ENCODE measurements at places on chromosomes 7 and 10.

GRCh38 chr10:5835446-5836095, 22.3 kb upstream of the GDI2 start:
- DNase-seq, result no peak

DNA sequence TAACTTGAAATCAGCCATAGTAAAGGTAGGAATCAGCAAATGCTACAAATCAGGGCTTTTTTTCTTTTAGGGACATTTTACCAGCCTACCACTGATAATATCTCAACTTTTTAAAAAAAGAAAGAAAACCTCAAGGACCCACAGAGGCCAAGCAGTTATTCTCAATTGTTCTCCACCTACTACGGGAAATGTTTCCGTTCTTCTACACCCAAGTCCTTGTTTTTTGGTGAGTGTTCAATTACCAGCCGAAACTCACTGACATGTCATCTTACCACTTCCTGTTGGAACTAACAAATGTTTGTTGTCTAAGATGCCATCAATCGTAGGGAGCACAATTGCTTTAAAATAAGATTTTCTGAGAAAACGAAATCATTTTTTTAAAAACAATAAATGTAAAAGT, 50.2 kb upstream of the CDK1 start:
- DNase-seq, result no peak

- no peak for DNase-seq
Measured at GRCh38 chr7:935164-935873, 19.2 kb downstream of the ADAP1 start.

DNA sequence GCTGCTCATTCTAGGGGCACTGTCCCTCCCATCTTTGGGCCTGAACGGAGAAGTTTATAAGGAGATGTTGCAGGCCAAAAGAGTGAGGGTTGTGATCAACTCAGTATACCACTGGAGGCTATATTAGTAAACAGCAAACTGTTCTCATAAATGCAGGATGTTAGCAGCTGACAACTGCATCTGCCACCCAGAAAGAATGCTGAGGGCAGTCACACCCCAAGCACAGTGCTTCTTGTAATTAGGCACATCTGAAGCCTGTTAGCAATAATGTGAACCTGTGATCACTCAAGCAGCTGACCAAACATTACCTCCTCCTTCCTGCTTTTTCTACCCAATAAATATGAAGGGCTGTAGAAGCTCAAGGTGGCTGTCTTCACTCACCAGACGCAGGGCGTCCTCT, 38.4 kb upstream of the ZNF138 start:
- DNase-seq, result peak; percentile 26

DNA sequence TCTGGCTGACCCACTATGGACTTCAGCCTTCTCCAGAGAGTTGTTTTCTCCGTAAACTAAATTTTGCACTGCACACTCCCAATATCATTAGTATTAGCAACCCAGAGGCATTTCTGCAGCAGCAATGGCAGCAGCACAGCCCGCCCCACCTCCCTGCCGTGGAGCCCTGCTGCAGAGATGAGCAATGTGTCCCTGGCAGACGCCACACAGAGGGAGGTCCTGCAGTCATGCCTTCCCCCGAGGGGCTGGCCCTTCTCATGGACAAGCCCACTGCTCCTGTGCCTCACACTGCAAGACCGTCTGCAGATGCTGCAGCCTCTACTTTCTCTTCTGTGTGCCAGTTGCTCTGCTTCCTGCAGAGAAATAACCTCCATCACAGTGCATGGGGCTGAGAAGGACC, 393.4 kb upstream of the MKI67 start:
- no peak for DNase-seq

- DNase-seq, result peak; percentile 21
Measured at GRCh38 chr10:13681095-13681494, 94.3 kb downstream of the PRPF18 start.

GRCh38 chr10:126880926-126881325, 24.3 kb upstream of the DOCK1 start:
- no peak for DNase-seq

DNA sequence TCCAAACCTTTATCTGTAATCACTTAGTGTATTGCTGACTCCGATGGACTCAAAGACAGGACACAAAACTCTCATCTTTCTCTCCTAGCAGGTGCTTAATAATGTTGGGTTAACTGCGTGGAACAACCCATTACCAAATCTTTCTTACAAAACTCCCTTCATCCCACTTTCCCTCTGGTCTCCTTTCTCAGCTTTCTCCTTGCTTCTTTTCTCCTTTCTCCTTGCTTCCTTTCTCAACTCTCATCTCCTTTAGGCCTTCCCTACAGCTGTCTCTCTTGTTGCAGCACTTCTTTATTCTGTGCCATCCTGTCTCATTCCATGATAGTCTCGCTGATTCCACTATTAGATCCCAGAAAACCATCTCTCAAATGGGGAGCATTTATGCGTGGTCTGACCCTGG, 67.5 kb downstream of the TNS3 start:
- no peak for DNase-seq

DNA sequence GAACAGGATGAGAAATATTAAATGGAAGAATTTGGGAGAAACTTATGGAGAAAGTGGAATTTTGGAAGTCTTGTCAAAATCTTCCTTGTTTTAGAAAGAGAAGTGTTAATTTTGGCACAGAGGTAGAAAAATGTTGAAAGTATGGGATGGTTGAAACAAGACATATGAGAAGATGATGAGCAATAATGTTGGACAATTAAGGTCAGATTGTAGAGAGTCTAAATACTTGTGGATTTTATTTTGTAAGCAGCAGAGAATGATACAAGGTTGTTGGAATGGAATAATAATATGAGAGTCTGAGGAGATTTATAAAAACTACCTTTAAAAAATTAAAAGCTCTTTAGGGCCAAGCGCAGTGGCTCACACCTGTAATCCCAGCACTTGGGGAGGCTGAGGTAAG, 34.6 kb downstream of the PHTF2 start:
- no peak for DNase-seq

GRCh38 chr7:50607524-50608125, 42.4 kb upstream of the DDC start:
- no peak for DNase-seq

DNA sequence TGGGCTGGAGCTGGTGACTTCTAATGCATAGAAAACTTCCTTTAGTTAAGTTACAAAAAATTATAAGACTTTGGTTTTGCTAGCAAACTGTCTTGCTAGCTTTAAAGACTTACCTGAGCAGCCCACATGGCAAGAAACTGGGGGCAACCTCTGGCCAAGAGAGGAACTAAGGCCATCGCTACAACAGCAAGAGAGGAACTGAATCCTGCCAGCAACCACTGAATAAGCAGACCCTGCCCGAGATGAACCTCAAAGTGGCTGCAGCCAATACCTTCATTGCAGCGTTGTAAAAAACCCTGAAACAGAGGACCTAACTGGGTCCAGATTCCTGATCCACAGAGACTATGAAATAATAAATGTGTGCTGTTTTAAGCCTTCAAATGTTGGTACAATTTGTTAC, 54.6 kb upstream of the STARD3NL start:
- no peak for DNase-seq

DNA sequence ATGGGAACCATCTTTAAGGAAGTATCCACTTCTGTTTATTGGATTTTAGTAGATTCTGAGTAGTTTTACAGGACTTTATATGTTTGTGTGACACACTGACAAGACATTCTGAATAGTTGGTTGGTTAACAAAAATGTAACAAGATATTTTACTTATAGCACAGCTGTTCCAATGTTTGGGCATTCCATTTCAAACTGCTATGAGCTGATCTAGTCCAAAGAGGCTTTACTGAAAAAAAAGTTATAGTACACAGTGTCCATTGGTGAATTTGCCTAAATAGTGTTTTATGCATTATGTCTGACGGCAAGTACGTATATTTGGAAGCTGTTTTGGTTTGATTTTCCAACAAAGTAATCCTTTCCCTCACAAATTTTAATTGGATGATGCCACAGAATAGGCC, 99.1 kb downstream of the SAMD9 start:
- no peak for DNase-seq

DNA sequence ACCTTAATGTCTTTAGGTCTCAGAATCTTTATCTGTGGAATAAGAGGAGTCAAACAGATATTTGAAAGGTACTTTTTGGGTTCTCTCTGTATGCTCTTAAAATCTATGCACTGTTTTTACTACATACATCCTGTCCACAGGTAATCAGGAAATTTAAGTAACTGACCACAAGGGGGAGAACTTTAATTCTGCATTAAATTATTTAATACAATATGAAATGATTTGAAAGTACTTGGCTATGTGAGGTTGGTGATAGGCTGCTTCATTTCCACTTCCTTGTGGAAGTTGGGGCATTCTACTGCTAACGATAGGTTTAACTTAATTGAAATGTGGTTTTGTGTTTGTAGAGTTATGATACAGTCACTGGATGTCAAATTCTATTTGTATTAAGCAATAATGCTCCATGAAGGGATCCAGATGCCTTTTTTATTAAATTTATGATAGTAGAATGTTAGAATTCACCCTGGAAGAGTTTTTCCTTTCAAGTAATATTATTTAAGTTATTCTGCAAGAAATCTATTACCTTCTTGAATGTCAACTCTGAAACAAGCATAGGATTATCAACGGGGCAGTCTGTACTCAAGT, 6.0 kb downstream of the TEX47 start:
- DNase-seq, result peak; percentile 27

DNA sequence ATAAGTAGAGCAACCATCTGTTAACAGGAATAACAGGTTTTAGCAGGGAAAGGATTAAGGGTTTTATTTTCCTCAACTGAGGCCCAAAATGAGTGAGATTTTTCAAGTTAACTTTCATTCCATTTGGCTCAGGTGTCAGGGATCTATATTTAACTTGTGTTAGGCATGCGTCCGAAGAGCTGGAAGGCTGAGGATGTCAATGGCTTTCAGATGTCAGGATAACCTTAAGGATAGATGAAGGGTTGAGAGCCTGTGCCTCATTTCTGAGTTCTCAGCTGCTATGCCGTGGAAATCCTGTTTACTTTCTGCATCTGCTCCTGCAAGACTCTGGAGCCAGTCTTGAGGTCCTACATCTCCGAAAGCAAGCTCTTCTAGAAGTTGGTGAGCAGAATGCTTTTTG, 36.4 kb upstream of the CD36 start:
- DNase-seq, result no peak

DNA sequence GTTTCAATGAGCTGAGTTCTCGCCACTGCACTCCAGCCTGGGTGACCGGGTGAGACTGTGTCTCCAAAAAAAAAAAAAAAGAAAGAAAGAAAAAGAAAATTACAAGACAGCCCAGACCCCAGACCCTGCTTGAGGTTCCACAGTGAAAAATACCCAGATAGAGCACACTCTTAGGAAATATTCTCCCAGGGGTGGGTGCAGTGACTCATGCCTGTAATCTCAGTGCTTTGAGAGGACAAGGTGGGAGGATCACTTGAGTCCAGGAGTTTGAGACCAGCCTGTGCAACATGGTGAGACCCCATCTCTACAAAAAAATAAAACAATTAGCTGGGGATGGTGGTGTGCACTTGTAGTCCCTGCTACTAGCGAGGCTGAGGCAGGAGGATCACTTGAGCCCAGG, 41.1 kb upstream of the GTF2IRD1 start:
- no peak for DNase-seq

- no peak for DNase-seq
Measured at GRCh38 chr10:51394039-51394438, 305.4 kb downstream of the CSTF2T start.

DNA sequence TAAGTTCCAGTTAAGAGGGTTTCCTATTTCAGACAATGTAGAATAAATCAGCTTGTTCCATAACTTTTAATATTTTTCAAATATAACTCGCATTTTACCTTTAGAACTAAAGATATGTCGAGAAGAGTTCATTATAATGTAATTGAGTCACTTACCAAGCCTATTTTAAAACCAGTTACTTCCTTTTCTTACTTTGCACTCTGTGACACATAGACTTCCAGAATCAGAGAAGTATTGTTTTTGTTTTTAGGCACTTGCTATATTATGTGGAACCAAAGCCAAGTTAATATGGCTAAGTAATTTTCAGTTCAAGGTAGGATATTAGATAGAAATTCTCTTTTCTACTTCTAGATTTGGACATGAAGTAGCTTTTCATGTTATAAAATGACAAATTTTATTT, 182.7 kb upstream of the PRPS1L1 start:
- no peak for DNase-seq

- no peak for DNase-seq
Measured at GRCh38 chr10:48306870-48307710, 613 bp downstream of the MAPK8 start.

DNA sequence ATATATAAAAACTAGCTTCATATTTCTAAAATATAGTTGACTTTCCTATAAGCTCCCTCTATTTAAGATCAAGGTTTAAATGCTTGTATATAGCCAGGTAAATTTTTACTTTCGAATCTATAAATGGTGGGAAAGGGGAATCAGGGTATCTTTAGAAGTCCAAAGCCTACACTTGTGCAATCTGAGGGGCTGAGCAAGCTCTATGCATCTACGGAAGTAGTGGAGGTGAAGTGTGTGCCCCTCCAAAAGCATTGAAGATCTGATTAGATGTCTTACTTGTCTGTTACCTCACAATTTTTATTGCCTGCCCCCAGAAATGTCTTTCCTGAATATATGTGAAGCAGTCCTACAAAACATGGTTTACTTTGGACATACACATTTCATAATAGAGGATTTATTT, 1.6 kb downstream of the AKAP9 start:
- no peak for DNase-seq

DNA sequence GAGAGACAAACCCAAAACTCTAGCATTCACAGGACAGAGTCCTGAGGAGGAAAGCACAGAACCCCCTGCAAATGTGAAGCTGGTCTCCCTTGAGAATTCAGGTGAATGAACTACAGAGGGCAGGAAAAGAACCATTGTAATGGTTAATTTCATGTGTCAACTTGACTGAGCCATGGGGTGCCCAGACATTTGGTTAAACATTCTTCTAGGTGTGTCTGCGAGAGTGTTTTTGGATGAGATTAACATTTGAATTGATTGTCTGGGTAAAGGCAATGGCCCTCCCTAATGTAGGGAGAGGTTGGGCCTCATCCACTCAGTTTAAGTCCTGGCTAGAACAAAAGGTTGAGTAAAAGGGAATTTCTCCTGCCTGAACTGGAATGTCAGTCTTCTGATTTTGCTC, 15.7 kb upstream of the CDK1 start:
- no peak for DNase-seq
